Anterior cingulate cortex (tissue), 58 donors: ENCODE measurements at places on chromosomes 2 and 18.
A peak's percentile ranks its signal among the peaks of the same experiment; 100 is the strongest.

- no peak for DNase-seq
Measured at GRCh38 chr2:107258531-107259407, 372.8 kb upstream of the ST6GAL2 start.

- no peak for DNase-seq
Measured at GRCh38 chr2:42722320-42723190, 41.4 kb downstream of the OXER1 start.

DNA sequence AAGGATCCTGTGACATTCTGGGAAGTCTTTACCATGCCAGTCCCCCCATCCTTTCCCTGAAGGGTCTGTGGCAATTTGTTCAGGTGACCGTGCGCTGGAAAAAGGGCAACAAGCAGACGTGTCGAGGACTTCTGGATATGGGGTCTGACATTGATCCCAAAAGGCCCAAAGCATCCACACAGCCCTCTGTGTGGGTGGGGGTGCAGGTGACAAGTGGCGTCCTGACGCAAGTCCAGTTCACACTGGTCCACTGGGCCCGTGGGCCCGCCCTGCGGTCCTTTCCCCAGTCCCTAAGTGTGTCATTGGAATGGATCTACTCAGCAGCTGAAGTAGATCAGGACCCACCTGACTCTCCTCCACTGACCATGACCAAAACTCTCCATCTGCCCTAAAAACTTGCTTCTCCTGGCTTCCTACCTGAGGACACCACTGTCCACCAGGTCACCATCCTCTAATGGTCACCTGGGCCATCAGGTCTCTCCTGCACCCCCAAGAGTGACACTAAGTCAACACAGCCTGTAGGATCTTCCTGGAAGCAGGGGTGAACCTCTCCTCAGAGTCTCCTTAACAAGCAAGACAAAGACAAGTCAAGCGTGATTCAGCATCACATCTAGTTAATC is 85.6 kb upstream of the SLC66A3 start:
- no peak for DNase-seq

- no peak for DNase-seq
Measured at GRCh38 chr2:101064868-101065549, 62.9 kb downstream of the RPL31 start.

DNA sequence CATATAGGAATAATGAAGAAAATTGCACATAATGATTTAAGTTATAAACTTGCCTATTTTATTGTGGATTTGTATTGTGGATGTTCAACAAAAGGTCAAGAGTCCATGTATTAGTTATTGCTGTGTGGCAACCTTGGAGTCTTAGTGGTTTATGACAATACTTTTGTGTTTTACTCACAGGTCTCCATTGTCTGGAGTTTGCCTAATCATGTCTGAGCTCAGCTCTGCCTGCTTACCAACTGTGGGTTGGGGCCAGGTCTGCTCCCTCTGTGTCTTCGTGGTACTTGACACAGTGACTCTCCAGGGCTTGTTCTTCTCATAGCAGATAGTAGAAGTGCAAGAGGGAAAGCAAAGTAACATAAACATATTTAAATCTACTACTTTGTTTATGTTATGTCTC is 382.5 kb downstream of the CBLN2 start:
- no peak for DNase-seq

- no peak for DNase-seq
Measured at GRCh38 chr2:51629406-51629805, 597.5 kb upstream of the NRXN1 start.

- DNase-seq = no peak
Measured at GRCh38 chr18:47288741-47289140, 37.3 kb upstream of the SKOR2 start.

DNA sequence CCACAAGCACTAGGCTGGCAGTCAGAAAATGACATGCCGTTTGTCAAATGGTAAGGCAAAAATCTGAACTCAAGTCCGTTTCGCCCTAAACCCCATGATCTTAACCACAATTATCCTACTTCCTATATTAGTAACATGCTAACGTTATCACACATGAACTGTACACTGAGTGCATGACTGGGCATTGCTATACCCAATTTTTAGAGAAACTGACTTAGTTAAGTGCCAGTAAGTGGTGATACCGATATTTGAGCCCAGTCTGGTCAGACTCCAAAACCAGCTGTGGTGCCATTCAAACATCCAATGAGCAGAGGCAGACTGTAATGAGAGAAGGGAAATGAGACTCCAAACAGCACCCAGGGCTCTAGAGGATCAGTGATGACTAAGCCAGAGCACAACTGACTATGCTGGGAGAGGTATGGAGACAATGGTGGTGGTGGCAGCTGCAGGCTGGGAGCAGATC is 311.7 kb upstream of the PKDCC start:
- no peak for DNase-seq

GRCh38 chr2:62199392-62200125 is 3.6 kb downstream of the B3GNT2 start:
- DNase-seq = no peak

DNA sequence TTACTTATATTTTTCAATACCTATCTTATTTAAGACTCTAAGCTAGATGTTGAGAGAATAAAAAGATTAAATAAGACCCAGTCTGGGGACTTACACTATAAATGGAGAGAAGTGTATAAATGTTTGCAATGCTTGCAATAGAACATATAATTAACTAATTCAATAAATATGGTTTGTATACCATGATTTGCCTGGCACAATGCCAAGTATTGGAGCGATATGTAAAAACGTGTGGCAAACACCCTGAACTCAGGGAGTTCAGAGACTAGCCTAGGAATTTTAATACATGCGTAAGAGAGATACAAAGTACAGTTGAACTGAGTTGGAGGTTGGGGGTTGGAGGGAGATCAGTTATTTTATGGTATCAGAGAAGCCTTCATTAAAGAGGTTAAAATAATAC is 251.8 kb upstream of the DDX18 start:
- no peak for DNase-seq

DNA sequence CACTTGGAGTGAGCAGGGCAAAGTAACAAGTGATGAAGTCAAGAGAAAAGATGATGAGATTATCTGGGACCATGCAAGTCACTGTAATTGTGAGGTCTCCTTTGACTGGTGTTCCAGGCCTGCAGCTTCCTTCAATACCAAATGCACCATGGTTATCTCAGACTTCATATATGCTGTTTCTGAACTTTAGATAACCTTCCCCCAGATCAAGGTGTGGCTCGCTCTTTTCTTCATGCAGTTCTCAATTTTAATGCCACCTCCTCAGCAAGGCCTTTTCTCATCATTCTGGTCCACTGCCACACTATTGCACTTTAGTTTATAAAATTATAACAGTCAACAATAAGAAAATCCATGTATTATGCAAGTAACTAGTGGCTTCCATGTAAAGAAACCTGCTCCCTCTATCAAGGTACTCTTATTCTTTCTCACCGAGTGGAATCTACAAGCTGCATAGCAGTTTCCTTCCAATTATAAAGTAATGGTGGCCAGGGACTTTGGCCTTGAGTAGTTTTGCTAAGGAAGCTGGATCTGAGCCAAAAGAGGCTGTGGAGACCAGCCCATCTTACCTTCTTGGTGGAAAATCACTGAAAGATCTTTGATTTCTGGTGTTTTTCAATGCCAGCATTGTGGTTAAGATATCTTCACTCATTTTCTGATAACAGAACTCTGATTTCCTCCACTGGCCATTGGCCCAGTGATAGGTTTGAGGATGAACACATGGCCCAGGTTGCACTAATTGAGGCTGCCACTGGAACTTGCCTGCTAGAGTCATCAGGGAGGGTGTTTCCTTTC is 113.6 kb downstream of the KCNE4 start:
- no peak for DNase-seq

DNA sequence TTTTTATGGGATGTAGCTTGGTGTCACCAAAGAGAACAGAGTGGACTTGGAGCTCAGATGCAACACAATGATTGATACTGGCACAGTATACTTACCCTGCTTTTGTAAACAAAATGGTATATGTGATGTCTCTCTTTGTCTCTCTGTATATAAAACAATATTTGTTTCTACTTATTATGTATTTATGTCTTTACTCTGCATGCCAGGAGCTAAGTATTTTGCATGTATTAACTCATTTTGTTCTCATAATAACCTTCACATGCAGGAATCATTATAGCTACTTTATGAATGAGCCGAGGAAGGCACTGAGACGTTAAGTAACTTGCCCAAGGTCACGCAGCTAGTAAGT is 27.9 kb upstream of the CASP8 start:
- no peak for DNase-seq

DNA sequence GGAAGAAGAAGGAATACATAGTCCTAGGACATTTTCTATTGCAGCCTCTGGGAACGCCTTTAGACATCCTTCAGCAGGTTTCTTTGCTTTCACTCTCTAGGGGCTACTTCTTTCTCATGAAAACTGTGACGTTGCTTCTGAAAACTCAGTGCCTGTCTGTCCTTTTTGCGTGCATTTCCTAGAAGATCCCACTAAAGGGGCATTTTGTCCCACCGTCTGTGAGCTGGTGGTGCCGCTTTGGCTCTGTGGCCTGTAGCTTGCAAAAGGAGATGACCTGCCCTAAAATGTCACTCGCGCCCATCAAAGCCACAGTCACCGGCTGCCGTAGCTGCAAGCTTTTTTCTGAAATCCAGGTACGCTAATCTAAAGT is 579 bp downstream of the STAT4 start:
- no peak for DNase-seq

DNA sequence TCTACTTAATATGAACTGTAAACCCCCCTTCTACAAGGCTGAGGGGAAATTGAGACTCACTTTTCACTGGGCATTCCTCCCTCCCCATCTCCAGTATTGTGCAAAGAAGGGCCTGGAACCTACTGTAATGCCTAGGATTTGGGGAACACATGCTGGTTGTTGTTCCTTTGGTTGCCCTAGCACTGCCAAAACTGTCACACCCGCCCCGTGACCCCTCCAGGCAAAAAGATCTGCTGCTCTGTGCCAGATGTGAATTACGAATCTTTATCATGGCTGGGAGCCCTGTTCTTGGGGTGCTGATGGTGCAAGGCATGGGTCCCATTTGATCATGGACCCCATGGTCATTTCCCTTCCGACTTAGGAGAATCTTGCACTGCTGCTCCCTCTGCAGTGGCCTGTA is 95.4 kb downstream of the CABLES1 start:
- no peak for DNase-seq

DNA sequence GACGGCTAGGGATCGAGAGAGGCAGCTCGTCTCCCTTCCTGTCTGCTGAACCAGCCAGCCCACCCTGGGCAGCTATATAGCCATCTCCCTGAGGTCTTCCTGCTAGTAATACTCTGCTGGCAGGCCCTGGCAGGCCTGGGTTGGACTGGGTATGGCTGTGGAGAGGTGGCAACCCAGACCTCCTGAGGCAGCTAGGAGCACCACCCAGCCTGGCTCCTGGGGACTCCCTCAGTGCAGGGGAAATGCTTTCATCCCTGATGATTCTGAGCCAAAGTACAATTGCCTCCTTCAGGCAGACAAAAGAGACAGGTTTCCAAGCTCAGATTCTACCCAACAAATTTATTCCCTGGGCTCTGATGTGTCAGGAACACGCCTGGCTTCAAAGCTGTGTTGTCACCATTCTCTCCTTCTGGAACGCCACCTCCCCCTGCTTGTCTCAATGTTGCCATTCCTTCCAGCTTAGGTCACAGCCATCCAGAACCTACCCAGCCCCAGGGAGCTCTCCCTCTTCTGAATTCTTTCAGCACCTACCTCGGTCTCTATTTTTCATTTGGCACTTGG is 4.7 kb upstream of the DNAJB2 start:
- DNase-seq = no peak

- no peak for DNase-seq
Measured at GRCh38 chr2:230202430-230203109, 17.2 kb downstream of the SP110 start.

- DNase-seq = peak; percentile 84
Measured at GRCh38 chr2:63588385-63589147, at the start of the genes MDH1 and WDPCP. MDH1 (plus strand) TSS chr2:63588963; CDS start chr2:63589044, 81 bp downstream. WDPCP (minus strand) TSS chr2:63588477; CDS start chr2:63588271, 206 bp downstream.

DNA sequence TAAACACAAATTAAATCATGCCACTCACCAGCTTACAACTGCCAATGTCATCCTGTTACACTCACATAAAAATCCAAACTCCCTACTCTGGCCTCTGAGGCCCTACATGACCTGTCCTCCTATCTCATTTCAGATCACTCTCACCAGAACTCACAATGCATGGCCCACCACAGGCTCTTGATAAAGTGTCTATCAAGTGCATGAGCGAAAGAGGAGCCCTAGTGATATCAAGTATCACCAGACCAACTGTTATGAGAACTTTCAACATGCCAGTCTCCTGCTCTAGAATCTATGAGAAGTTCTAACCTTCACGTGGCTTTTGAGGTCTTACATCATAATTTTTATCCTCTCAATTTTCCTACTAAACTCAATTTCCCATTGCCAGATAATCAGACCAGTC is 76.4 kb upstream of the CD226 start:
- no peak for DNase-seq

DNA sequence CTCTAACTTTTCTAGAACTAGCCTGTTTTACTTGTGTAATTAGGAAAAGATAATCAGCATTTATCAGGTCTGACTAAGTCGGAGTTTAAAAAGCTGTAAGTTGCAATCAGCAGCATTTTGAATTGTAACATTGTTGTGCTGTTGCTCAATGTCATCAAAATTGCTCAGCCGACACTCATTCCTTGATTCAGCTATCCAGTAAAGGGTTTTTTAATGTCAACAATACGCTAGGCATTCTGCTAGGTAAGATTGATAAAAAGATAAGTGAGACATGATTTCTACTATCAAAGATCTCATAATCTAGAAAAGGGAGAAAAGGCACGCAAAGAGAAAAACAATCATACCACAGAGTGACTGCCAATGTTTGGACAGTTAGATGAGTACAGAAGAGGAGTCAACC is 327.1 kb upstream of the CDH2 start:
- DNase-seq = no peak
